ENCODE measurements at places on chromosomes 12 and 14.

DNA sequence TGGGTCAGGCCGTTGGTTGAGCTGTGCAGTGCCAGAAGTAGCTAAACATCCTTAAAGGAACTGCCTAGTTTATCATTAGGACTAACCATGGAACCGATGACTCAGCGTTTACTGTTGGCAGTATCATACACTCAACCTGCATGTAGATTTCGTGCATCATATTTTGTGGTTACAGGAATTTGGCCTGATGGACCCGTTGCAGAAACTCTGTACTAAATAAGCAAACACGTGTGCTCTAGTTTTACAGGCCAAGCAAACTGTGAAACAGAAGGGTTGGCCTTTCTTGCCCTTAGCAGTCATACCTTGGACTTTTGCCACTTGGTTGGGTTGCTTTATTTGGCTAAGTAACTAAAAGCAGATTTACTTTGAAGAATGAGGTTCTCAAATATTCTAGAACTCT is 35.6 kb downstream of the DGLUCY start:
- no peak for DNase-seq

GRCh38 chr14:104797115-104798044 is 1.8 kb upstream of the AKT1 start:
- no peak for DNase-seq

- DNase-seq = no peak
Observed at GRCh38 chr12:29895966-29896365, 112.2 kb upstream of the TMTC1 start.

DNA sequence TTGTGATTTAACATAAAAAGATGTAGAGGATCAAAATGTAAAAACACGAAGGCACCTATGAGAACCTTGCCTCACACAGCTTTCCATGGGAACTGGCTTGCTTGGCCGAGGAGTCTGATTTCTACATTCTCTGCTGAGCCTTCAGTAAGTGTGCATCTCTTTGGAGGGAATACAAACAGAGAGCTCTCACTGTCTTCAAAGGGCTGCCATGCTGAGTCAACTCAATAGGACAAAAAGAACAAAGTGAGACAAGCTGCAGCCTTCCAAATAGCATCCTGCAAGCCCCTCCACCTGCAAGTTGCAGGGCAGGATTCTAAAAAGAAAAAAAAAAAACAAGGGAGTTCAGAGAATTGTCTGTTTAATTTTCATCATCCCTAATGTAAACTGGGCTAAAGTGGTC is 411.9 kb downstream of the NELL2 start:
- no peak for DNase-seq

DNA sequence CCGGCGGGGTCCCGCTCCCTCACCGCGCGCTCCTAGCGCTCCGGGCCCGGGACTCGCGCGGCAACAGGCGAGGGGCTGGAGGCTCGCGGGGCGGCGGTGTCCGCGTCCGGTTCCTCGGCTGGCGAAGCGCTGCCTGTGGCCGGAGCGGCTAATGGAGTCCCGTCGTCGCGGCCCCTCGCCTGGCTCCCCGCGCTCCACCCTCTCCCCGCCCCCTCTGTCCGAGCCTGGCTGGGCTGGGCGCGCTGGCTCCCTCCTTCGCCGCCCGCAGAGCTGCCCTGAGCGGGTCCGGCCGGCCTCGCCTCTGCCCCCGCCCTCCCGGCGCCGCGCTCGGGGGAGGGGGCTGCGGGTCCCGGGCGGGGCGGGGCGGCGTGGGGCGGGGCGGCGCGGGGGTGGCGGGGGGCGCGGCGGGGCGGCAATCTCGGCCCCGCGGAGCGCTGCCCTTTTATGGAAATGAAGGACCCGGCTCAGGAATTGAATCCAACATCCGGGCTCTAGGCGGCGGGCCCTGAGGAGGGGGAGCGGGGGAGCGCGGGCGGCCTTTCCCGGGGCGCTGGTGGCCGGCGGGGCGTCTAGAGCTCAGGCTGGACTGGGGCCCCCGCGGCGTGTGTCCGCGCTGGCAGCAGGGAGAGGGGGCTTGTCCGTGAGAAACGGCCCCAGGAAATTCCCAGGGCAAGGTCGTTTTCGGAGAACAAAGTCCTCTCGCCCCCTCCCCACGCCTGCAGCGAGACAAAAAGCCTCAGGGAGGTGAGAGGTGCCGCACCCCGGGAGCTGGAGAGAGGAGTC is at the start of gene FERMT2:
TSS of gene FERMT2 (minus strand) at position 153 of the 783 bp plus-strand sequence. CDS start 482 bp downstream, outside the sequence.
- no peak for DNase-seq

DNA sequence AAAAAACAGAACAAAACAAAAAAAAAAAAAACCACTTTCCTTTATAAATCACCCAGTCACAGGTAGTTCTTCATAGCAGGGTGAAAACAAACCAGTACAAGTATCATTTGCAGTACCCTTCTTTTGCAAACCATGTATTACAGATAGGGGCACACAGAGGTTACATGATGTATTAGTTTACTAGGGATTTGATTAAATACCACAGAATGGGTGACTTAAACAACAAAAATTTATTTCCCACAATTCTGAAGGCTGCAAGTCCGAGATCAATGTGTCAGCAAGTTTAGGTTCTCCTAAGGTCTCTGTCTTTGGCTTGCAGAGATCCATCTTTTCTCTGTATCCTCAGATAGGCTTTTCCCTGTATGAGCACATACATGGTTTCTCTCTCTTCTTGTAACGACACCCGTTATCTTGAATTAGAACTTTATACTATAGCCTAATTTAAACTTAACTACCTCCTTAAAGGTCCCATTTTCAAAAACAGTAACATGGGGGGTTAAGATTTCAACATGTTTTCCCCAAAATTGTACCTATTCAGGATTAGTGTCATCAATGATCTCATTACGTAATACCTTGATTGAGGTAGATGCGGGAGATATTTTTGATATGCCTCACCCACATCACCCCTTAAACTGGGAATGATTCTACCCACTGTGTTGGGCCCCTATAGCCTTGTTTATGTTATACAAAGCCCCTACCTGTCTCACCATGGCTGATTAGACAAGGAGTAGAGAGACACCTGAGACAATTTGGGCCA is 3.5 kb upstream of the CEP128 start:
- DNase-seq = no peak

DNA sequence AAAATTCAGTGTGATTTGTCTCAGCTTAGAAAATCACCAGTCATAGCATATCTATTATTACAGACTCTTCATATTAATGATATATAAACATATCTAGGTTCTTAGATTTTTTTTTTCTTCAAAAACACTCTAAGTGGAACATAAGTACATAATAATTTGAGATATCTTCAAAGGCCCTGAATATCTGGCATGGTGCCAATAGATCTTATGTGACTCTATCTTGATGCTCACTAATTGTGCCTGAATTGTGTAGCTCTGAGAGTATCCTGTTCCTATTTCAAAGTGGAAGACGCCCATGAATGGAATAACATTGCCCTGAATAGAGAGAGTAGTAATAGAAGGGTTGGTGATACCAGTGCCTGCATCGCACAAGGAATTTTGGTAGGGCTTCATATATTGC is 1312.7 kb upstream of the USP15 start:
- DNase-seq = no peak

GRCh38 chr12:13918897-13919296 is 62.5 kb downstream of the GRIN2B start:
- DNase-seq = no peak

DNA sequence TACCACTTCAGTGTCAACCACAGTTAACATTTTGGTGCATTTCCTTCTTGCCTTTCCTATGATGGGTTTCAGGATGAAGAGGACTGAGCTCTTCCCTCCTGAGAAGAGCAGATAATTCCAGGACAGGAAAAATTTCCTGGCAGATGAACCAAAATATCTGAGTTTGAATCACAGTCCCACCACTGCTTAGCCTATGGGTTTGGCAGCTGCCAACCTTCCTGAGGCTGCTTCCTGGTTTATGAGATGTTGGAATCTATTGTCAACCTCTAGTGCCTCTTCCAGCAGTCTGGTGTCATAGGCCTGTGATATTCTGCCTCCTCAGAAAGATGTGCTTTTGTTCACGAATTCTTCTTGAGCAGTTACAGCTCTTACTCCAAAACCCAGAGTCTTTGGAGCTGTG is 197.4 kb upstream of the FRMD6 start:
- DNase-seq = no peak

- DNase-seq = no peak
Observed at GRCh38 chr12:48771588-48772112, 17.2 kb downstream of the ADCY6 start.

DNA sequence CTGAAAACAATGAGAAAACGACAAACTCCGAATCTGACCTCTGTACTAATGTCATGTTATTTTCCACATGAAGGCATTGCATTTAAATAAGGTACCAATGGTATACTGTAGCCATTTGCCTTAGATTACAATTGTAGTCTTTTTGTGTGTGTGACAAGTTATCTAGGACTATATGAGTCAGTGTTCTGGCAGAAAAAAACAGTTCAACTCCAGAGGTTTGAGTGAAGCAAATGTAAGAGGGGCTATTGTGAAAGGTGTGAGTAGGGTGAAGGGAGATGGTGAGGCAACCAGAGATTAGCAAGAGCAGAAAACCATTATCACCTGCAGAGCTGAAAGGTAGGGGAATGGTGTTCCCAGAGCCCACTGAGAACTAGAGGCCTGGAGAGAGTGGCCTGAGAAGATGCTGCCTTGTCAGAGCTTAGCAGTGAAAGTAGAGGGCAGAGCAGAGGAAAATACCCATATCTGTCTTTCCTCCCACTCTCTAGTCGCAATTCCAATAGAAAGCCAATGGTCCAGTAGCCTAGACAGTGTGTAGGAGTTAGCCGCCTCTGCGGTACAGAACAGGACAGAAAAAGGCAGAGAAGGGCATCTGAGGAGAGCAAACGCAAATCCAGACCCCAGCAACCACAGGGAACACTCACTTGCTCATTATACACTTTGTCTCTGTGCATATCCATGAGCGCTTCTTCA is 112.2 kb downstream of the DYRK2 start:
- DNase-seq = no peak

- DNase-seq = no peak
Observed at GRCh38 chr14:75268633-75269550, 9.7 kb upstream of the FOS start.

DNA sequence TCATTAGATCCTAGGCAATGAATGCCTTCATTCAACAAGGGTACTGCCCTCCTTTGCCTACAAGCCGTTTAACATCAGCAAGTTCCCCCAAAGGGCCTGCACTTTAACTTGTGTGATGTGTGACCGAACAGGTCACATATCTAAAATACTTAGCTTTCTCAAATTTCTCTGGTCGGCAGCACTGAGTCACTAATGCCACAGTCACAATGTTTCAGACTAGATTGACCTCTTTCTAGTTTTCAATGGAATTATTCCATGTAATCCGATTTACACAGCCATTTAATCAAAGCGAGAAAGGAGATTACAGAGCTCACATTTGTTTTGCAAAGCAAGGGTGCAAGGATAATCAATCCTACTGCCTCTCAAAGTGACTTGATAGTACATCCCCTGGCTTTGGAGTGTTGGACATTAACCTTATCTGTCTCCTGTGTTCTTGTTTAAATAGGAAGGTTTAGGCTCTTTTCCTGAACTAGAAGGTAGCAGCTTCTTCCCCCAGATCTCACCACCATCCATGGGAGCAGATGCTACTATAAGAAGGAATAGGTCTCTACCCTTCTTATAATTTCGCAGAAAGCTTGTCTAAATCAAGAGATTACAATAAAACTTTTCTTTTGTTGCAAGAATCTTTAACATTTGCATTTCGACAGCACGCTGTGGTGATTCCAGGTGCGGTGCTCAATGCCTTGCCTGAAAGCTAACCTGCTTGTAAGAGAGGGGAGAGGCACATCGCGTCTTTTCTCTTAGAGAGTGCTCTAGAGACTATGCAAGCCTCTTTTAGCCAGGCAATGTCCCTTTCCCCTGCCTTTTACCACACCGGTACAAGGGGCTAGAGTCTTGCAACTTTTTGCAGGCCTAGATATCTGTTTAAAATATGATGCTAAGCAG is 1.8 kb downstream of the KITLG start:
- no peak for DNase-seq

GRCh38 chr12:60148109-60148508 is 552.3 kb downstream of the SLC16A7 start:
- no peak for DNase-seq

- DNase-seq = no peak
Observed at GRCh38 chr12:125178222-125178621, 113.0 kb downstream of the AACS start.

GRCh38 chr12:26987634-26988424 is 26.4 kb downstream of the TM7SF3 start:
- DNase-seq = no peak

Measured in effector memory CD8-positive, alpha-beta T cell (primary cell).